ENCODE measurements at places on chromosomes 6 and 20.

GRCh38 chr6:47241742-47242482, 67.8 kb downstream of the TNFRSF21 start:
- no peak for DNase-seq

DNA sequence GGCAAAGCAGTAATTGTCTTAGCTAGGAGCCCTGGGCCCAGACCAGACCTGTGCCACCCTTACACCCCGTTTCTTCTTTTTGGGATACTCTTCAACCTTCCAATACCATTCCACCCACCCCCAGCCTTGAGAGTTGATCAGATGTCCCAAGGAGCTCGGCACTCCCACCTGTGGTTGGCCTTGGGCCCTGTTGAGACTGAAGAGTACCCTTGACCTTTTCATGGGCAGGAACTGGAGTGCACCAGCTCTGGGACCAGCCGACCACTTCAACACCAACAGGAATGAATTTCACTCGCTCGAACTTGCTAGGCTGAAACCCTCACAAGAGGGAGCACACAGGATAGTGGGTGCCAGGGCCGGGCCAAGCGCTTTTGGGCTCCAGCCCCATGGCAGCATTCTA, 273.6 kb downstream of the PHACTR1 start:
- DNase-seq, result no peak

DNA sequence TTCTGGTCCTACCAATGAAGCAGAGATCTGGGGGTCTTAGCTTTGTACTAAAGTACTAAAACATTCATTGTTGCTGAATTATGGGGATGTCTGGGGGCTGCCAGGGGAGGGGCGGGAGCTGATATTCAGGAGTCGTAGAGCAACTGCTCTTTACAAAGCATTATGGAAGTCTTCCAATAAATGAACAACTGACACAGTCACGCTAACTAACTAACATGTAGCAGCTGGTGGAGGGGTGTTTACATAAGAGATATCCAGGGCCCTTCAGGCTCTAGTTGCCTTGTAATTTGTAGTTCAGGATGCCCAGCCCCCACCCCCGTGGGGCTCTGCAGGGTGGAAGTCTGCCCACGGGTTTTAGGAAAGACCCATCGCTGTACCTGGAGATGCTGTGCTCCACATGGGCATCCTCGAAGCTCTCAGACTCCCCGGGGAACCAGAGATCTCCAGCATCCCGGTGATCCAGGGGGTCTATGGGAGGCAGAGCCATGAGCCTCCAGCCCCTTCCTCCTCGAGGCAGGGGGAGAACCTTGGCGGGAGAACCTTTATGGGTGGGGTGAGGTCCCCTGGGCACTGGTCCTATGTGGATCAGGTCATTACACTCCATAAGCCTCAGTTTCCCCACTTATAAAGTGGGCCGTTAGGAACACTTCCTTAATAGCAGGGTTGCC, 3.4 kb downstream of the TREM2 start:
- no peak for DNase-seq

DNA sequence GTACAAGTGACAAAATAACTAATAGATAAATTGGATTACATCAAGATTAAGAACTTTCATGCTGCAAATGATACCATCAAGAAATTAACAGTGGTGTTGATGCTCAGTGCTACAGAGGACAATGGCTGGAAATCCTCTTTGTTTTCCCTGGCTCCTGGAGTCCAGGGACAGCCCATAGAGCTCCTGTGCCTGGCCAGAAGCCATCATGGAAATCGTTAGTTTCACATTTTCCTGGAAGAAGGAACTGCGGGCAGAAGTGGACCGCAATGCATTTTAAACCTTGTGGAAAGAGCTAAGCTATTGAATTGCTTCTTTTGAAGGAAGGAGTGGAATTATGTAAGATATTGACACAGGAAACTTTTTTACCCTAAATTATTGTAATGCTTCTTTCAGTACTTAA, 276.0 kb downstream of the GJA1 start:
- no peak for DNase-seq

DNA sequence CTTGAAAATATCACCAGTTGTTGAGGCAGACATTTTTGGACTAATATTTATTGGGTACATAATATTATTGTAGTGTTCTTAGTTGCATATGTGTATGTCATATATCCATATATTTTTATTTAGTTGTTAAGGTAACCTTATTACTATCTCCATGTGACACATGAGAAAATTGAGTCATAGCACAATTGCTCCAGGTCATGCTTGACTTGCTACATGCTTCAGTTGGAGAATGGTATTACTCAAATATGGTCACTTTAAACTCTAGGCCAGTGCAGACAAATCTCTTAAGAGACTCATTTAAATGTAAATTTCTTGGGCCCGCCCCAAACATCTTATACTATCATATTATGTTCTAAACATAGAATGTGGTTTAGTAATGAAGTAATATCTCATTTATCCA, 246.1 kb downstream of the RIMS1 start:
- DNase-seq, result no peak

DNA sequence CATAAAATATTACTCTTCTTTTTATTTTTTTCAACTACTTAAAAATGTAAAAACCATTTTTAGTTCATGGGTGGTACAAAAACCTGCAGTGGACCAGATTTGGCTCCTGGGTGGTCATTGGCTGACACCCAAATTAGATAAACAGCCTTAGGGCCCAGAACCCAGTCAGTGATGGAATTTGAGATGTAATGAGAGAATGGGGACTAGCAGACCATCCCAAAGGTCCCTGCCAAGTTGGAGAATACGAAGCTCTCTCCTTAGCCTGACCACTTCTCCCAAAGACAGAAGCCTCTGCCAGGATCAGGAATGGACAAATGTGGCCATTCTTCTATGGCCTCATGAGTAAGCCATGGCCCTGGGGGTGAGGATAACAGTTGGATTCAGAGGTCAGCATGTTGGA, 194.7 kb downstream of the NFATC2 start:
- no peak for DNase-seq

DNA sequence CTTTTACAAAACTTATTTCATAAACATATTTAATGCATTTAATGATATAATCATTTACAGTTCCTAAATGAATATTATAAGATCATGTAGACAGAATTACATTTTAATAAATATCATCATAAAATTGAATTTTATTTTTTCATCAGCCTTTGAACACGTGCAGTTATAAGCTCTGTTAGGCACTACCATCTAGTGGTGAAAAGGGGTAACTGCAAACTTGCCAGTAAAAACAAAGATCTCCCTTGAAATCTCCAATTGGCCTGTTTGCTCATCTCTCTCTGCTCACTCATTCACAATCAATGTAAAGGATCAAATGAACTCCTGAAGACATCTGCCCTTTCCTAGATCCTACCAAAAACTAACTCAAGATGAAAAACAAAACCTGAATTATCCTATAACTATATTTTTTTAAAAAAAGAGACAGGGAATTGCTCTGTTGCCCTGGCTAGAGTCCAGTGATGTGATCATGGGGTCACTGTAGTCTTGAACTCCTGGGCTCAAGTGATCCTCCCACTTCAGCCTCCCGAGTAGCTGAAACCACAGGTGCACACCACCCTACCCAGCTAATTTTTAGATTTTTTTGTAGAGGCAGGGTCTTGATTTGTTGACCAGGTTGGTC, 31.7 kb downstream of the SAMHD1 start:
- peak; percentile 75 for DNase-seq

DNA sequence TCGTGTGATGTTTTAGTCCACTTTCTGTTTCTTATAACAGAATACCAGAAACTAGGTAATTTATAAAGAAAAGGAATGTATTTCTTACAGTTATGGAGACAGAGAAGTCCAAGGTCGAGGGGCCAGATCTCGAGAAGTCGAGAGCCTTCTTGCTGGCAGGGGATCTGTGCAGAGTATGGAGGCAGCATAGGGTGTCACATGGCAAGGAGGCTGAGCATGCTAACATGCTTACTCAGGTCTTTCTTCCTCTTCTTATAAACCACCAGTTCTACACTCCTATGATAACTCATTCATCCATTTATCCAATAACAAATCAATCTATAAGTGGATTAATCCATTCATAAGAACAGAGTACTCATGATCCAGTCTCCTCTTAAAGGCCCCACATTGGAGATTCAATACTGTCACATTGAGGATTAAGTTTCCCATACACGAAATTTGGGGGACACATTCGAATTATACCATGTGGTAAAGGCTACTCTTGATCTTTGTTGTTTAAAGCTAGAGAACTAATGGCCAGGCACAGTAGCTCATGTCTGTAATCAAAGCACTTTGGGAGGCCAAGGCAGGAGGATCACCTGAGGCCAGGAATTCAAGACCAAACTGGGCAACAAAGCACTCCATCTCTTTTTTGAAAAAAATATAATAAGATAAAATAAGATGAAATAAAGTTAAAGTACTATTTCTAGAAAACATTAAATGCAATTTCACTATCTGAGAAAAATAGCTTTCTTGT, 2.1 kb downstream of the GOPC start:
- no peak for DNase-seq

- DNase-seq, result peak; percentile 52
These were observed 79.5 kb upstream of the MYL9 start for GRCh38 chr20:36461600-36462439.

- peak; percentile 55 for DNase-seq
These were observed at the start of gene PDE7B for GRCh38 chr6:135851442-135852271. PDE7B (plus strand) TSS chr6:135851701.

DNA sequence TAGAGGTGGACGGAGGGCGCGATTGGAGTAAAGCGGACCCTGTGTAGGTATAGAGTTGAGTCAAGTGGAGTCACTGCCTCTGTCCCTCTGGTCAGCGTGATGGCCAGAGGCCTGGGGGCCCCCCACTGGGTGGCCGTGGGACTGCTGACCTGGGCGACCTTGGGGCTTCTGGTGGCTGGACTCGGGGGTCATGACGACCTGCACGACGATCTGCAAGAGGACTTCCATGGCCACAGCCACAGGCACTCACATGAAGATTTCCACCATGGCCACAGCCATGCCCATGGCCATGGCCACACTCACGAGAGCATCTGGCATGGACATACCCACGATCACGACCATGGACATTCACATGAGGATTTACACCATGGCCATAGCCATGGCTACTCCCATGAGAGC, 479 bp downstream of the SLC39A7 start:
- DNase-seq, result no peak

GRCh38 chr6:146741609-146742008, 142.8 kb downstream of the ADGB start:
- no peak for DNase-seq

- DNase-seq, result no peak
These were observed 369.2 kb upstream of the CNR1 start for GRCh38 chr6:88535306-88535705.

DNA sequence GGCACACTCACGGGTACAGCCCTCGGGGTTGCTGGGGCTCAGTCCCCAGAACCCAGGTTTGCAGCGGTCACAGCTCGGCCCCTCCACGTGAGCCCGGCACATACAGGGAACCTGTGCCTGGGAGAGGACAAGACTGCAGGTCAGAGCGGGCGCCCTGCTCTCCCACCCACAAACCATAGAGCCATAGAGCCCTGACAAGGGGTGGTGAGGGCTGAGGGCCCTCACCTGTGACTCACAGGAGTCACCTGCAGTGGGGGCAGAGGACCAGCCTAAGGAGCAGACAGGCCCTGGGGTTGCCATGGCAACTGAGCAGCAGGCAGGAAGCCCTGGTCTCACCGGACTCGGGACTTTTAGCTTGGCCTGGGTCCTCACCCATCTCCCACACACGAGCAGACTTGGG, 30.8 kb downstream of the LAMA5 start:
- no peak for DNase-seq

- no peak for DNase-seq
These were observed 5.2 kb downstream of the BCAS4 start for GRCh38 chr20:50799890-50800550.

- DNase-seq, result no peak
These were observed 1.7 kb upstream of the RPL7L1 start for GRCh38 chr6:42877695-42878094.

DNA sequence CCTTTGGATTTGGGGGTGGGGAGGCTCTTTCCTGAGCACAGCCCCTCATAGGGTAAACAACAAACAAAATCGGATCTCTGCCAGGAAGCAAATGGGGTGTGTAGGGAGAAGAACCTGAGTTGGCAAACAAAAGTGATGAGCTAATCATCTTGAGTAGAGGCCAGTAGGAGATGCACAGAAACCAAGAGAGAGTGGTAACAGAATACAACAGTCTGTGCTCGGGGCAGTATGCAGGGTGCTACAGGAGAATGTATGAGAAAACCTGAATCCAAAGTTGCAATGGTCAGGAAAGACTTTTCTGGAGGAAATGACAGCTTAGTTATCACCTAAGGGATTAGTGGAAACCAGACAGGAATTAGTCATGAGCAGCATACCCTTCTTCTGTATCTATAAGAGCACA, 177.8 kb downstream of the CDKAL1 start:
- DNase-seq, result no peak

DNA sequence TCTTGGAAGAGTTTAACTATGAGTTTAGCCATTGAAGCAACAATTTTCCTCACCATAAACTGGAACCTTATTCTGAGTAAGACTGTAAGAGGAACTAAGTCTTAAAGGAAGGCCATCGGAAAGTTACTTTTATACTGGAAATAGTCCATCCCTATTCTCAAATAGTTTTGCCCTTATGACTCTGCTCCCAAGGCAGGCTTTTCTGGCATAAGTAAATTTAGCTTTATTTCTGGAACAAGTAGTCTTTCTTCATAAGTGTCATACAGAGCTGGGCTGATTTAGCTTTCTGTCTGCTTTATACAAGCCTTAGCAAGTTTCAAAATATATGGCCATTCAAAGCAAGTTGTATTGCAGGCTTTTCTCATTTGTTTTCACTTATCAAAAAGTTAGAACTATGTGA, 328.1 kb downstream of the HACE1 start:
- DNase-seq, result no peak

- DNase-seq, result no peak
These were observed 18.2 kb downstream of the SNAP25 start for GRCh38 chr20:10236540-10237533.

DNA sequence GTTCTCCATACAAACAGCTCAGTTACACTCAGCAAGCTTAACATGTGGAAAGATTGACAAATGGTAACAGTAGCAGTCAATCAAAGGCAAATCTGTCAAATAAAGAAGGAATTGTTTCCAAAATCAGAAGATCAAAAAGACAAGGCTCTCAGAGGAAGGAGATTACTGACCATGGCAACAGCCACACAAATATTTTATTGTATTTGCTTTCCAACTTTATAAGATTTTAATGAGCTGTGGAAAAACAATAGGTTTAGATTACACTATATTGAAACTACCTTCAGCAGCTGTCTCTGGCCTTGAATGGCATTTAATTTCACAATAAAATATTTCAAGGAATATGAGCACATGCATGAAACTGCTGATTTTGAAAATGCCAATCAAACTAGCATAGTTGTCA, 1143.9 kb upstream of the GJE1 start:
- no peak for DNase-seq

- no peak for DNase-seq
These were observed 111.2 kb downstream of the IRF4 start for GRCh38 chr6:502761-503160.

- DNase-seq, result no peak
These were observed 222.0 kb downstream of the ATXN1 start for GRCh38 chr6:16539086-16539931.

GRCh38 chr6:20575125-20575524, 40.9 kb downstream of the CDKAL1 start:
- no peak for DNase-seq

- DNase-seq, result no peak
These were observed 30.8 kb downstream of the NHSL1 start for GRCh38 chr6:138468320-138469015.

- no peak for DNase-seq
These were observed 100.5 kb downstream of the PDE10A start for GRCh38 chr6:165562421-165563090.
